ENCODE measurements at places on chromosomes 7 and 10. TPM values are rescaled to one million over a fixed set of nuclear protein-coding genes. Genes with fewer than 3 reads are reported as not detected.

Gene HHEX
- total RNA-seq, result 10.9 TPM

Gene MACC1
- 0.14 TPM for total RNA-seq

DNA sequence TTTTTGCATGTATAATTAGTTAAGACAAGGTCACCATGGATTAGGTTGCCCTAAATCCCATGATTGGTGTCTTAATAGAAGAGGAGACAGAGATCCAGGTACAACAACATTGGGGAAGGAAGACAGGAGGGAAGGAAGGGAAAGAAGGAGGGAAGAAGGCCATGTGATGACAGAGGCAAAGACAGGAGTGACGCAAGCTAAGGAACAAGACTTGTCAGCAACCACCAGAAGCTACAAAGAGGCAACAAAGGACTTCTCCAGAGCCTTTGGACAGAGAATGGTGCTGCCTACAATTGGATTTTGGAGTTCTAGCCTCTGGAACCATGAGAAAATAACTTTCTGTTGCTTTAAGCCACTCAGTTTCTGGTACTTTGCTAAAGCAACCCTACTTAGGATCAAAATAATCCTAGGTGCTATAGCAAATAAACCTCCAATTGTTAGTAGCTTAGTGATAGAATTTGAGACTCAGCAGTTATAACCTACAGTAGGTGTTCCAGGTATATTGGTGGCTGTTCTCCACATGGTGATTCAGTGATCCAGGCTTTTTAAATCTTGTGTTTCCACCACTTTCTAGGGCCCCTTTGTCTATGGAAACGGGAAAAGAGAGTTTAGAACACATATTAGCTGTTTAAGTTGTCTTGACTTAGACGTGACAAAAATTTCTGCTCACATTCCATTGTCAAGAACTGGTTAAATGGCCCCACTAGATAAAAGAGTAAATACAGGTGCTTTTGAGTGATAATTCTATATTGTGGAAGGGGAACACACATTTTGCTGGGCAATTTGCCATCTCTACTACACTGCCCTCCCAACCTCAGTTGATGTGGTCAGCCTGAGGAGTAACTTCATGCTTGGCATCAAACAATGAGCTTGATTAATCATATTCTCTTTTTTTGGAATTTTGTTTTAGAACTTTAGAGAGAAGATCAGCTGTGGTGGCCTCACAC lies 70.5 kb upstream of the SP4 start:
- no peak for DNase-seq

GRCh38 chr10:77168861-77169260 lies 468.7 kb downstream of the KCNMA1 start:
- DNase-seq, result no peak

Gene HTR5A
- total RNA-seq, result not detected

GRCh38 chr10:122640921-122641320 lies 58.7 kb downstream of the C10orf120 start:
- DNase-seq, result no peak

- DNase-seq, result no peak
Measured at GRCh38 chr10:69056129-69056528, 31.8 kb upstream of the SRGN start.

DNA sequence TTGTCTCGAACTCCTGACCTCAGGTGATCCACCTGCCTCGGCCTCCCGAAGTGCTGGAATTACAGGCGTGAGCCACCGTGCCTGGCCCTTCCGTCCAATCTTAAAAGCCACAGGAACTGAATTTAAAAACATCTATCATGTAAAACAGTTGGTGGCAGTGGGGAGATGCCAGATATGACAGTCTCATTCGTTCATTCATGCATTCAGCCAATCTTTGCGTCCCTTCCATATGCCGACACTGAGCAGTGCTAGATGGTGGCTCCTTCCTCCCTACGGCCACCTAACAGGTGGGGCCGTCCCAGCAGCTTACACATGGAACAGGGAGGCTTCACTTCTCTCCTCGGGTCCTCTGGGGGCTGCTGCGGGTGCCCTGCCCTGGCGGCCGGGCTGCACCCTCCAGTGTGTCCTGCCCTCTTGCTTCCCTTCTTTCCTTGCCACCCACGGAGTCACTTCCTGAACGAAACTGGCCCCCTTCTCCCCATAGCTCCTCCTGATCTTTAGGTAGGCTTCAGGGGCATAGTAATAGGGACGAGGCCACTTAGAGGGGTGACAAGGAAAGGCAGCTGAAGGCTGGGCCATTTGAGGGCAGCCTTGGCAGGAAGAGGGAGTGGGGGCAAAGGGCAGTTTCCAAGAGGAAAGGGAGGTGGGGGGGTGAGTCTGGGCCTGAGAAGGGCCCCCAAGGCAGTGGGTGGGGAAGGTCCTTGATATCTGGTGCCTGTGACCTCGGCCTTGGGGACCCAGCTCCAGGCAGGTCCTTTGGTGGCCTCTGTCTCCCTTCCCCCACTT lies 53.8 kb downstream of the PROSER2 start:
- DNase-seq, result no peak

DNA sequence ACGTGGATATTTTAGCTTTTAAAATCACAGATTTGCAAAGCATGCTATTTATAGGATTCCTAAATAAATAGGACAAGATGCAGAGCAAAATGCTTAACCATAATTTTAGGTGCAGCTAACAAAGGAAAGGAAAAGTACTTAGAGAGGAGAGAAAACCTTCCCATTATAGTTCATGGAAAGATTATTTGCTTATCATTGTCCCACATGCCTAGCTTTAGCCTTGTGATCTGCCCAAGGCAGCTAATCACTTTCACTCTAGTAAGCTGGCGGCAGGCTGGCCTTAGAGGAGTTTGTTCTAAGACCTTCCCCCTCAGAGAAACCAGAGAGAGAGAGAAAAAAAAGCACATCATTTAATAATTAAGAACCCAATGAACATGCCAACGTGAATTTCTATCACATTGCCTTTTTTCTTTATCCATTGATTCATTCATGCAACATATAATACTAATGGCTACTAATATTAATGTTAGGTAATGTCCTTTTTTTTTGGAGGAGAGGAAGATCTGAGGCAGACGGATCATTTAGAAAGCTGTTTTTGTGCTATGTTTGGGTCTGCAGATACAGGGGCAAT lies 274.6 kb downstream of the ARL4A start:
- no peak for DNase-seq

Data from thoracic aorta (tissue), 2 donors.